MV-4-11 (cell line): ENCODE measurements at places on chromosomes 7 and 10.

GRCh38 chr7:73646785-73647724, 20.6 kb upstream of the VPS37D start:
- DNase-seq = no peak

GRCh38 chr7:36082910-36083309, 70.1 kb upstream of the EEPD1 start:
- no peak for DNase-seq

GRCh38 chr7:66503551-66504031, 125.1 kb upstream of the KCTD7 start:
- DNase-seq = no peak

GRCh38 chr7:11950281-11950680, 118.3 kb upstream of the THSD7A start:
- DNase-seq = no peak

DNA sequence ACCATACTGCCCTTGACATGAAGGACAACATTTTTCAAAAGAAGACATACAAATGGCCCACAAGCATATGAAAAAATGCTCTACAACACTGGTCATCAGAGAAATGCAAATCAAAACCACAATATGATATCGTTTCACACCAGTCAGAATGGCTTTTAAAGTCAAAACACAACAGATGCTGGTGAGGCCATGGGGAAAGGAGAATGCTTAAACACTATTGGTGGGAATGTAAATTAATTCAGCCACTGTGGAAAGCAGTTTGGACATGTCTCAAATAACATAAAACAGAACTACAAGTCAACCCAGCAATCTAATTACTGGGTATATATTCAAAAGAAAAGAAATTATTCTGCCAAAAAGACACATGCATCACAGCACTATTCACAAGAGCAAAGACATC, 4.2 kb upstream of the NT5C3A start:
- DNase-seq = no peak
